Upper lobe of right lung (tissue), 1 donor: ENCODE measurements at places on chromosomes 3 and 15.

DNA sequence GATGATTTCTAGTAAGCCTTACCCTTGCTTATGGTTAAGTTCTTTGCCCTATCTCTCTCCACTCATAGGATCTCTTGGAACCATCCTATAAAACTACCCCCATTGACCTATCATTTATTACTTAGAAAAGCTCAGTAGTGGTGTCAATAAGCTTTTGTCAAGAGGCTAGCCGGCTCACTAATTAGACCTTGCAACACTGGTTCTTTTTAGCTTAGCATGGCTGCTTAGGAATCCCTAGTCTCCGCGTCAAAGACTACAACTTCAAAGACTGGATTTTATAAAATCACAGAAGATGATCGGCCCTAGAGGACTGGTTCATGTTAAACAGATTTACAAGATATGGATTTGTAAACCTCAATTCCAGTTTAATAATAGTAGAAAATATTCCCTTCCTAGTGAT lies 7.6 kb downstream of the PPARG start:
- no peaks in the 10 kb centered on the region for H3K36me3 ChIP-seq
- DNase-seq, result no peak
- H3K4me1 ChIP-seq, result no peaks in the 10 kb centered on the region
- no peak overlapping the region for H3K4me3 ChIP-seq

GRCh38 chr3:56795829-56796185 lies 5.9 kb downstream of the ARHGEF3 start:
- no peak for DNase-seq
- no peaks in the 10 kb centered on the region for H3K27me3 ChIP-seq
- H3K27ac ChIP-seq, result peak overlapping the region; percentile 59
- H3K36me3 ChIP-seq, result no peaks in the 10 kb centered on the region

GRCh38 chr3:137264071-137264820 lies 306.5 kb downstream of the IL20RB start:
- no peak overlapping the region for H3K27ac ChIP-seq
- no peak for DNase-seq
- no peak overlapping the region for H3K4me3 ChIP-seq

DNA sequence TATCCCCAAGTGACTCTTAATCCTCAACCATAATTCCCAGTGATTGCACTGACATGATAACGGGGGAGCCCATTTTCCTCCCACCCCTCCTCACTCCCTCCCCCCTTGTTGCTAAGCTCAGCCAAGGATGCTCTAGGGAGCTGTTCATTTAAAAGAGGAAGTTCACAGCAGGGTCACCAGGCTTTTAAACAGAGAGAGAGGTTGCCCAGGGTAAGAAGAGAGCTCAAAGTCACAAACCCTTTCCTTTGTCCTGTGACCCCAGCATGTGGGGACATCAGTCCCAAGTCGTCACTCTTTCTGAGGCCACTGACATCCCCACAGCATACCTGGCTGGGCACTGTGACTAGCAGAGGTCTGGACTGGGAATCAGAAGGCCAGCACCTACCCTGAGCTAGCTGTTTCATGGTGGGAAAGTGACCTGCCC lies 144.1 kb downstream of the RORA start:
- no peak overlapping the region for H3K27ac ChIP-seq
- H3K36me3 ChIP-seq, result no peaks in the 10 kb centered on the region
- H3K4me1 ChIP-seq, result no peaks in the 10 kb centered on the region
- H3K27me3 ChIP-seq, result no peaks in the 10 kb centered on the region
